ENCODE measurements at places on chromosomes 4 and X.

GRCh38 chr4:76492055-76492454 is 57.0 kb downstream of the SHROOM3 start:
- no peak for DNase-seq

- no peak for DNase-seq
Observed at GRCh38 chrX:37677765-37678164, 7.8 kb upstream of the XK start.

DNA sequence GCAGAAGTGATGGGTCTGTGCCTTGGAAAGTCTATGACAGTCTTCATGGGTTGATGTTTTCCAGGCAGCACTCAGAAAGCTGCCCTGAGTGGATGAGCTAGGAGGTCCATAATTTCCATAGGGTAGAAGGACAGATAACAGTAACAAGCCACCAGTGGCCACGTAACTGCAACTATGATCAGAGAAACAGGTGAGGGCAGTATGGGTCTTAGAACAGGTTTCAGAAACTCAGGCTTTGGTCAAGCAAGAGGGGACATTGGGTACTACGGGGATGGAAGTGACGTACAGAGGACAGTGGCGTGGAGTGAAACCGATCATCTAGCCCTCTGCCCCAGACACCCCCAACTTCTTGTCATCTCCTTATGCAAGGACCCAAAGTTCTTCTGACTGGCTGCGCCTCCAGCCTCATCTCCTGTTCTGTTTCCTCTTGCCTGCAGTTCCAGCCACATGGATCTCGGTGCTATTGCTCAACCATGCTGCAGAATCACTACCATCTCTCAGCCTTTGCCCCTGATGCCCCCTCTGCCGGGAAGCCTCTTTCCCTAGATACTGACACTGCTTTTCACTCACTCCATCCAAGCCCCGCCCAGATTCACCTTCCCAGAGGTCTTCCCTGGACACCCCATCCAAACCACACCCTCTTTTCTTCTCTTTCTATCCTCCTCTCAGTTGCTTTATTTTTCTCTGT is 123.4 kb downstream of the MFAP3L start:
- DNase-seq, result no peak

DNA sequence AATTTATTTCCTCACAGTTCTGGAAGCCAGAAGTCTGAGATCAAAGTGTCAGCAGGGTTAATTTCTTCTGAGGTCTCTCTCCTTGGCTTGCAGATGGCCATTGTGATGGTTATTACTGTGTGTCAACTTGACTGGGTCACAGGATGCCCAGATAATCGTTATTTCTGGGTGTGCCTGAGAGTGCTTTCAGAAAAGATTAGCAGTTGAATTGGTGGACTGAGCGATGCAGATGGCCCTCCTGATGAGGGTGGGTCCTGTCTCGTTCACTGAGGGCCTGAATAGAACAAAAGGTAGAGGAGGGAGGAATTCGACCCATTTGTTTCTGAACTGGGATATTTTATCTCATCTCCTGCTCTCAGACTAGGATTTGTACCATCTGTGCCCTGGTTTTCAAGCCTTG is 15.7 kb downstream of the SMIM43 start:
- DNase-seq, result no peak

DNA sequence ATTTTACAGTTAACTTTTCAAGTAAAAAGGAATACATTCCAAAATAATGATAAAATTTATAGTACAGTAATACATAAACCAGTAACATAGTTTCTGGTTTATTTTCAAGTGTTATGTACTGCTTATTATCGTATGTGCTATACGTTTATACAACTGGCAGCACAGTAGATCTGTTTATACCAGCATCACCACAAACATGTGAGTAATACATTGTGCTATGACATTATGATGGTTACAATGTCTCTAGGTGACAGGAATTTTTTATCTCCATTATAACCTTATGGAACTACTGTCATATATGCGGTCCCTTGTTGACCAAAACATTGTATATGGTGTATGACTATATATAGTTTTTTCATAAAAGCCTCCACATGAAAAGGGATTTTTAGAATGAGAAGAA is 256.9 kb downstream of the ANKRD50 start:
- DNase-seq, result no peak
